ENCODE measurements at places on chromosomes 4 and X. TPM values are rescaled to one million over a fixed set of nuclear protein-coding genes. Genes with fewer than 3 reads are reported as not detected.

Gene LEF1
- 0.10 TPM for total RNA-seq

Gene CCDC149
- 0.92 TPM for total RNA-seq

Gene FOXR2
- not detected for total RNA-seq

Gene LINC00632
- total RNA-seq = not detected

Gene UGT2B11
- not detected for total RNA-seq

Gene SPANXC
- not detected for total RNA-seq

Gene ASB12
- total RNA-seq = not detected

Gene ALB
- total RNA-seq = not detected

Gene SYNPO2
- total RNA-seq = not detected

Gene FAM9B
- not detected for total RNA-seq

Gene ARHGAP4
- total RNA-seq = 3.4 TPM

Gene PRRG1
- total RNA-seq = 5.8 TPM

Gene MAGEB10
- total RNA-seq = not detected
